ENCODE measurements at places on chromosomes 11 and 22.

DNA sequence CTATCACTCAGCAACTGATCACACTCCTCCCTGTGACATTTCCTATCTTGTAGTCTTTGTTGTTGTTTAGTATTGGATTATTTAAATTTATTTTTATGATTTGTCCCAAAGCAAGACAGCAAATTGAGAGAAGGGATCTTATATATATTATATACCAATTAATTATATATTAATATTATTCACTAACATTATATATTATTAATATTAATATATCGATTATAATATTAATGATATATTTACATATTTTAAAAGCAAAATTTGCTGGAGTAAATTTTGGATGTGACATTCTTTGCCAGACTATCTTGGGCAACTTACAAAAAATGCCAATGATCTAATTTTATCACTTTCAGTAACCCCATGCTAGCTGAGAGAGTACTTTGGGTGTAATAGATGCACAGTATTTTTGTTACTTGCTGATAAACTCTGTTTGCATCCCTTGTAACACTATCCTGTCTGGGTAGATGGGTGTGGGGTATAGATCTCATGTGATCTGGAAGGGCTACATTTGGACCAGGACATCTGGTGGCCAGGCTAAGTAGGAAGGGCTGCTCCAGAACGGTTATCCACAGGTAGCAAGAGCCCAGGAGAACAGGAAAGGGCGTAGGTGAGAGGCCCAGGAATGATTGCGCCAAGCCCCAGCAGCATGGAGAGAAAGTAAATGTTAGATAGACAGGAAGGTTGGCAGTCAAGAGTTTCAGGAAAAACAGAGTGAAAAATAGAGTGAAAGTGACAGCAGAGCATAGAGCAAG lies 608.6 kb upstream of the KIRREL3 start:
- no peak for DNase-seq

DNA sequence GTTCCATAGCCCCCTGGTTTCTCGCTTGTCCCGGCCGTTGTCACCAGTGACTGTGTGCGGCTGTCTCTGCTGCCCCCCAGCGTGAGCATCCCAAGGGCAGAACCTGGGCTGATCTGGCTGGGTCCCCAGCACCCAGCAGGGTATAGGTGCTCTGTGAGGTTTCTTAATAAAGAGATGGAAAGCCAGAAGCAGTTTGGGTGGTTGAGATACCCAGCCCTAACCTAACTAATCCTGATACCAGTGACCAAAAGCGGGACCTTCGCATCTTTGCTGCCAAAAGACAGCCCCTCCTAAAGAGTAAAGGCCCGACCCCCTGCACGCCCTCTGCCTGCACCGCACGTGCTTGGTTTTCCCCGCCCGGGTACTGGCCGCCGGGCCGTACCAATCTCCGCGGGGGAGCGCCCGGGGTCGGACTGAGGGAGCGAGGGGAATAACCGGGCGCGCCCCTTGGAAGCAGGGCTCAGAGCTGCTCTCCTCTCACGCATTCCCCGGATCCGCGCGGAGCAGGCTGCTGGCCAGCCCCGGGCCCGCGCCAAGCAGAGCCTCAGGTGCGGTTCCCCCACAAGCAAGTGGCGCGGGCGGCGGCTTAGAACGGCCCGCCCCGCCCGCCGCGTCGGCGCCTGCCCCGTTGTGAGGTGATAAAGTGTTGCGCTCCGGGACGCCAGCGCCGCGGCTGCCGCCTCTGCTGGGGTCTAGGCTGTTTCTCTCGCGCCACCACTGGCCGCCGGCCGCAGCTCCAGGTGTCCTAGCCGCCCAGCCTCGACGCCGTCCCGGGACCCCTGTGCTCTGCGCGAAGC lies at the start of gene DGAT2:
DGAT2 (plus strand) TSS at position 667 of the 797 bp plus-strand sequence. CDS start 214 bp downstream, outside the sequence.
- peak; percentile 62 for DNase-seq

- DNase-seq, result no peak
Measured at GRCh38 chr11:110977661-110978060, 265.4 kb upstream of the ARHGAP20 start.

- DNase-seq, result no peak
Measured at GRCh38 chr11:61773356-61773755, 19.0 kb downstream of the TMEM258 start.

- no peak for DNase-seq
Measured at GRCh38 chr11:65131417-65131776, 2.9 kb downstream of the SYVN1 start.

GRCh38 chr11:73147771-73148681 lies 5.9 kb upstream of the FCHSD2 start:
- DNase-seq, result no peak

DNA sequence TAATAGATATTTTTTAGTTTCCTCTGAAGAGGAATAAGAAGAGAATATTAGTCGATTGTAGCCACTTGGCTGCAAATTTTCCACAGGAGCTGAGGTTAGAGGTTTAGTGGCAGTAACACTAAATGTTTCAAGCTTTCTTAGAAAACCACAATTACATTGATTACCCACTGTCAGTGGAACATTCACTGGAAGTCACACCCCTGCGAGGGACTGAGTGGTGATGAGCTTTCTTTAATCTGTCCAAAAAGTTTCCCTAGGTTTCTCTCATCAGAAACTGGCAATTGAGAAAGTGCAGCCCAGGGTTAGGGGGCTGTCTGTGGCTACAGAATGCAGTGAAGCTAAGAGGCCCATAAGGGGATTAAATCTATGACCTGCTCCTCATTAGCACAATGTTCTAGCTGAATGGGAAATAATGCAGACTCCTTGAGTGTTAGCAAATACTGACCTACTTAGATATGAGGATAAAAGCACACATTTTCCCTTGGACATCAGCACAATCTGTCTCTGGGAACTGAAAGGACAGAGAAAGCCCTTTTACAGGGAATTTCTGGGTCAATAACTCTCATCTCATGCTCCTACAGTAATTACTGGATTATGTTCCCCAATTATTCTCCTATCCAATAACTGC lies 189.5 kb downstream of the FAM76B start:
- peak; percentile 35 for DNase-seq

- DNase-seq, result no peak
Measured at GRCh38 chr11:29809121-29809520, 207.7 kb downstream of the KCNA4 start.

DNA sequence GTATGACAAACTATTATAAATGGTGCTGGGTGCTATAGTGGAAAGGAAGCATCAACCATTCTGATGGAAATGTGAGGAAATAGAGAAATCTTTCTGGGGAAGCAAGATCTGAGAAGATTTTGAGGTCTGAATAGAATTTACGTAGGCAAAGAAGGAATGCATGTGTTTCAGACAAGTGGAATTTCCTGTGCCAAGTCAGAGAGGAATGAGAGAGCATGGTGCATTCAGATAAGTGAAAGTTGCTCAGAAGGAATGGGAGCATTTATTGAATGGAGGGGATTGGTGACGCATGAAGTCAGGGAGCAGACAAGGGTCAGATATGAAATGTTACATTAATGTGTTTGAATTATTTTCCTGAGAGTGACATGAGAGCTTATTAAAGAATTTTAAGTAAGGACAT lies 725.5 kb downstream of the METTL15 start:
- no peak for DNase-seq

DNA sequence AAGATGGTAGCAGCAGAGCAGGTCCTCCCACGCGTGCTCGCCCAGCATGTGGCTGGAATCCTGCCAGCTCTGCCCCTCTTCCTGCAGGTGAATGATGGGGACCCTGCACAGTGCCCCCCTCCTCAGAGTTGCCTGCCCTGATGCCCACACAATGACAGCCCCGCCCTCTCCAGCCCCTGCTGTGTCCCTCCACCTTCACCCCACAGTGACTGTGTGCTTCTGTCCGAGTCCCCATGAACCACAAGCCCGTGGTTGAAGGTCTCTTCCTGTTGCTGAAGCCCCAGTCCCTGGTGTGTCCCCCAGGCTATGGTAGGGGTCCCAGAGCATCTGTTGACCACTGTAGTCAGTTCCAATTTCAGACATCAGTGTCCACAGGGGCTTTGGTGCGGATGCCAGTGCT lies 71.0 kb downstream of the BRD1 start:
- no peak for DNase-seq

- no peak for DNase-seq
Measured at GRCh38 chr11:133887692-133888332, 42.5 kb upstream of the SPATA19 start.

- no peak for DNase-seq
Measured at GRCh38 chr11:2537896-2538724, 93.3 kb downstream of the KCNQ1 start.

GRCh38 chr11:39365809-39366436 lies 2093.5 kb downstream of the LRRC4C start:
- DNase-seq, result no peak

- no peak for DNase-seq
Measured at GRCh38 chr11:47589977-47590861, 3.7 kb downstream of the FAM180B start.

DNA sequence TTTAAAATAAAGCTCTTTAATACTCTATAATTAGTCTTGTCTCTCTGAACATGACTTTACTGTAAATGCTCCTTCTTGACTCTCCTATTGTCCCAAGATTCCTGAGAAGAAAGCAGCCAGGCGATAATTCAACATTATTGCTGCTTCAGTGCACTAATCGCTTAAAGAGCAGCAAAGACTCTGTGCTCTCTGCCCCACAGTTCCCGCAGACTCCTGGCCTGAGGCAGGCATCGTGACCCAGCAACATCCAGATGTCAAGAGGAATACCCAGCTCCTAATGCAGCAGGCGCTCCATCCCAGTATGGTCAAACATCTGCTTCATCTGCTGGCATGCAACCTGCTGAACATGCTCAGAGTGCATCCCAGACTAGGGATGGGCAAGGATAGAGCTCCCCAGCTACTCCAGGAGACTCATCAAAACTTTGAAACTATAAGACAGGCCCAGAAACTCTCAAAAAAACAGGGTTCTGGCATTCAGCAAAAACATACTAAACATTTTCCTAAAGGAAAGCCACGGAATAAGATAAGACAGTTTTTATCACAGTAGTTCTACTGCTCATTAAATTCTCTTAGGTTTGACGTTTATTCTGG lies 270.0 kb downstream of the SOX6 start:
- no peak for DNase-seq

- DNase-seq, result no peak
Measured at GRCh38 chr11:75330291-75330690, 21.2 kb downstream of the ARRB1 start.

GRCh38 chr22:26172389-26172990 lies 3.2 kb downstream of the SEZ6L start:
- DNase-seq, result peak; percentile 11

GRCh38 chr22:49951986-49952896 lies 8.3 kb upstream of the PIM3 start:
- no peak for DNase-seq

GRCh38 chr11:131042041-131042390 lies 125.7 kb upstream of the SNX19 start:
- no peak for DNase-seq

DNA sequence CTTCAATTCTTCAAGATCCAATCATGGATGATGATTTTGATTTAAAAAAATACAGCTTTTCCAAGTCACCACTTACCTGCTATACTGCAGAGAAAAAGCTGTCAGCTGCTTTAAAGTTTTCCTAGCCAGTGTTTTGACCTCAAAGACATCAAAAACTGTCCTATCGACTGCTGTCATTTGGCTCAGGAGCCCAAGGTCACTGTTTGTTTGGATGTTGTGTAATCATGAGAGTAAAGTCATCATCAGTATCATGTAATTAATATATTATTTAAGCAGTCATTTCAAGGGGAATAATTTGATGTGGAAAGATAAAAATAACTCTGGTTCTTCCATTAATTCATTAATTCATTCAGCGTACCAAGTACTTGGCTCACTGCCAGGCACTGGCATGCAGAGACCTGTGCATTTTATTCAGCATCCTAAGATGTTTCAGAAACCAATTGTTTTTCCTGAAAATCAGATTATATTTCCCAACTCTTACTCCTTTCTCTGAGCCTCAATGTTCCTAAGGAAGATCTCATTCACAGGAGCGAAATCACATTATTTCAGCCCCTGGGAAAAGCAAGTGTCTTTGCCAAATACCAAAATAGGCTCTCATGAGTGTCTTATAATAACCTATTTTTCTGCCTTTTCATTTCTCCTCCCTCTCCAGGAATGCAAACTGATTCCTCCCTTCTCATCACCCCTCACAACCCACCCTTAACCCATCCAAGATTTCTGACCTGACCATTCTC lies 59.9 kb downstream of the SLC1A2 start:
- DNase-seq, result no peak

DNA sequence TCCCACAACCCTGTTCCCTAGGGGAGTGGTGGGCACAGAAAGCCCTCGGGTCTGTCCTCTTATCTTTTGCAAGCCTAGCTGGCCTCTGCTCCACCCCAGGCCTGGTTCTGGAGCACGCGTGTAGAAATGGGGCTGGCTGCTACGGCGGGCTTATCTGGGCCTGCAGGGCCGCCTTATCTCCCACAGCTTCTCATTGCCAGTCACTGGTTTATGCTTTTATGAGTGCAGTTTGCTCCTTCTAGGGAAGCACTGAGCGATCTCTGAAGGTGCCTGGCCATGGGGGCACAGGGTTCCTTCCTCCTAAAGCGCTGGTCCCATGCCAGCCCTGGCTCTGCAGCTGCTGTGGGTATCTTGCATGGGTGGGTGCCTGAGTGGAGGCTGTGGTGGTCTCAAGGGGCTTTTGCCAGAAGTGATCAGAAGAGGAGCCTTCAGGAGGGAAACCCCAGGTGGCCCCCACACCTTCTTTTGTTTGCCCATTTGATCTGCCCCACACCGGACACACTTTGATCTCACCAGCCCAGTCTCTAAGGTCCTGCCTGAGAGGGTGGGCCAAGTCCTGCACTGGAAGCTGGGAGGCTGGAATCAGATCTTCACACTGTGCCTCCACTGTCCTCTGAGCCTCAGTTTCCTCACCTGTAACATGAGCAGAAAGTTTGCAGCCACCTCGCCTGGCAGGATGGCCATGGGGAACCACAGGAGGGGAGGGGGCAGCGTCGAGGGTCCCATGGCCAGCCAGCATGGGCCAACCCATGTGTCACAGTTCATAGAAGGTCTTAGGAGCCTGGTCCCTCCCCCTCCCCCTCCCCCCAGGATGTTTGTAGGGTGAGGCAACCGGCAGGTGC lies 86.6 kb upstream of the FGF3 start:
- no peak for DNase-seq

GRCh38 chr11:58625826-58626460 lies 3.5 kb downstream of the CNTF start:
- DNase-seq, result no peak

GRCh38 chr11:17776212-17776875 lies 41.8 kb downstream of the KCNC1 start:
- DNase-seq, result no peak

DNA sequence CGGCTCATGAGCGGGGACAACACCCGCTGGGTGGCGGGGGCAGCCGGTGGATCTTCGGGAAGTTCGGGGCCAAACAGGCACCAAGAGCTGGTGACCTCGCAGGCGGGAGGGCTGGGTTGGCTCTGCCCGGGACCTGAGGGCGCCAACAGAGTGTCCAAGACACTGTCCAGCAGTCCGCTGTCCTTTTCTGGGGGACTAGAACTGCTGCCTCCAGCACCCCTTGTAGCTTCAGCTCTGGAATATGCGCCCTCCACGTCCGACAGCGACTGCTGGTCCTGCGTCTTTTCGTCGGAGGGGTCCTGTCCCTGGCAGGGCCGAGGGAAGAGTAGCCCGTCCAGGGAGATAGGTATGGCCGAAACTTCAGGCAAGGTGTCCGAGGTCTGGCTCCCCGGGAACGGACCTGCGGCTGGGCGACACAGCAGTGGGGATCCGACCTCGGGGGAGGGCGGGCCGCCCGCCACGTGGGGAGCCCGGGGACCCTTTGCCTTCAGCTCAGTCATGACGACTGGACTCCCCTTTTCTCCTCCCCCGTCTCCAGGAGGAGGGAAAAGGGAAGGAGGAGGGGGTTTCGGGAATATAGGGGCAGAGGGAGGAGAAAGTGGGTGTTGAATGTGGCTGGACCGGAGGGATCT lies 926 bp downstream of the PGR start:
- no peak for DNase-seq

Data from CD4-positive, alpha-beta T cell treated with Interleukin-2 at 100 ng/mL for 4 hours (primary cell).